ENCODE measurements at places on chromosomes 2 and 18. TPM values are rescaled to one million over a fixed set of nuclear protein-coding genes. Genes with fewer than 3 reads are reported as not detected.
A peak's percentile ranks its signal among the peaks of the same experiment; 100 is the strongest.

GRCh38 chr18:22233266-22233665, 63.9 kb downstream of the GATA6 start:
- DNase-seq = no peak

GRCh38 chr2:14761118-14761517, 128.6 kb downstream of the LRATD1 start:
- no peak for DNase-seq

GRCh38 chr2:232957657-232958090, 55.4 kb downstream of the NGEF start:
- no peak for DNase-seq

DNA sequence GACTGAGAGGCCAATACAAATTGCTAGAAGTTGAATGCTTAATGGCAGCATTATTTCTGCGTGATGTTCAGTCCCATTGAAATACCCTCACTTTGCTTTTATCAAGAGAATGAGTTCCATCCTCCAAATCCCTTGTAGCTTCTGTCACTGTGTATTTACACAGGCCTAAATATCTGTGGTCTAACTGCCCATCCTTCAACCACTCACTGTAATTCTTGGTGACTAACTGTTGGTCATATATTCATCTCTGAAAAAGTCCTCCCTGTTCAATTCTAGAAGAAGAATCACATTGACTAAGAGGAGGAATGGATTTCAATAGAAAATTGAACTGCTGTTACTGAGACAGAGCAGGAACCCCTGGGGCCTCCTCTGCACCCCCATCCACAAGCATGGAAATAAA, 74.2 kb upstream of the L3MBTL4 start:
- no peak for DNase-seq

SLC14A1 gene
- 2.2 TPM for total RNA-seq

- DNase-seq = no peak
These were observed 325.5 kb downstream of the LRP1B start for GRCh38 chr2:141805302-141805701.

GRCh38 chr2:118279005-118279404, 190.7 kb downstream of the INSIG2 start:
- no peak for DNase-seq

- DNase-seq = no peak
These were observed 120.0 kb upstream of the FHL2 start for GRCh38 chr2:105518897-105519296.

DNA sequence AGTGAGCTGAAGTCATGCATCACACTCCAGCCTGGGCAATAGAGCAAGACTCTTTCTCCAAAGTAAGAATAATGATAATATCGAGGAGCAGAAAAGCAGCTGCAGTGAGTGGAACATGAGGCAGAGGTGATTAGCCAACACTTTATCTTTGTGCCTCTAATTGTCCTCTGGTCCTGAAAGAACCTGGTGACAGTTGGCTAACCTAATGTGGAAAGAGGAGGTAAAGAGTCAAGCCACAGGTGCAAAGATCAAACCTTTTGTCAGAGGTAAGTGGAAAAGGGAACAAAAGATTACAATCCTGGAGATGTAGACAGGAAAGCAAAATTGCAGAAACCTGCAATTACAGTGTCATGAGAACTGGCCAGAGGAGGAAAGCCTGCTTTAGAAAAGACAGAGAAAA, 53.5 kb upstream of the LCLAT1 start:
- no peak for DNase-seq

WDR54 gene
- 9.4 TPM for total RNA-seq

- peak; percentile 69 for DNase-seq
These were observed 77.6 kb upstream of the RAB6C start for GRCh38 chr2:129901754-129902415.

KCNIP3 gene
- 17.9 TPM for total RNA-seq

DNA sequence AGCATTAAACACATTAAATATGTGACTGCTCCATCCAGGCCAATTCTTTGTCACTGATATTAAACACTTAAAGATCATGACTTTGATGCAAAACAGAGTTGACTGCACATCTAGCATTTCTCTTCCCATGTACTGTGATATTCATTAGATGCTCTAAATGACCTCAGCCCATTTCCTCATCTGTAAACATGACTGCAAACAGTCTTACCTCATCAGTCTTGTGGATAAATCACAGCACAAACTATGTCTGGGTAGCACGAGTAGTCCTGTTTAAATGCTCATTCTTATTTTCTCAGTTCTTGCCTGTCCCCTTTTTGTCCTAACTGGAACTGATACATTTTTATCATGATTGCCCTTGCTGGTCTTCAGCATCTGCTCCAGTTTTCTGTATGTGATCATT, 1974.8 kb upstream of the LRRTM1 start:
- DNase-seq = no peak

DNA sequence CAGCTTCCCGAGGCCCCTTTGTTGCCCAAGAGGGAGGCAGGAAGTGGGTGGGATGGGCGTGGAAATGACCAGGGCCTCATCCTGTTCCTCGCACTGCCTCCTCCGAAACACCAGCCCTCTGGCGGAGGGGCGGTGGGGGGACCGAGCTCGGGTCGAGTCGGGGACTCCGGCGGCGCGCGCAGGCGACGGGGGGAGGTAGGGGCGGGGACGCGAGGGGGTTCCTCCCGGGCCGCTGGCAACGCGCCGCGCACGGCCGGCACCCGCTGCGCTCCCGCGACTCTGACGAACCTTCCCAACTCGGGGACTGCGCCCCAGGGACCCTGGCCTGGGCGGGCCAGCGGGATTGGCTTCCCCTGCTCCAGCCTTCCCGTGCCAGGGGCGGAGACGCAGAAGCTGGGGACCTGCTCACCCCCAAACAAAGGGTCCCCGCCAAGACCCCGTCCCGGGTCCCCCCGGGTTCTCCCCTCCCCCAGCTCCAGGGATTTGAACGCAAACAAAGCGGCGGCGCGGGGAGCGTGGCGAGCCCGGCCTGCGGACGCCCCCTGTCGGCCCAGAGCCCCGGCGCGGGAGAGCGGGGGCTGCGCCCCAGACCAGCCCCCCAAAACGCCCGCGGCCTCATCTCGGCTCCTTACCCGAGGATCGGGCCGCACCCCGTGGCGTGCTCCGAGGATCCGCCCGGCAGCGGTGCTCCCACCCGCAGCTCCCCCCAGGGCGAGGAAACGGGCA, 1.2 kb downstream of the SEMA4C start:
- DNase-seq = peak; percentile 97

PARD3B gene
- 48.1 TPM for total RNA-seq

DNA sequence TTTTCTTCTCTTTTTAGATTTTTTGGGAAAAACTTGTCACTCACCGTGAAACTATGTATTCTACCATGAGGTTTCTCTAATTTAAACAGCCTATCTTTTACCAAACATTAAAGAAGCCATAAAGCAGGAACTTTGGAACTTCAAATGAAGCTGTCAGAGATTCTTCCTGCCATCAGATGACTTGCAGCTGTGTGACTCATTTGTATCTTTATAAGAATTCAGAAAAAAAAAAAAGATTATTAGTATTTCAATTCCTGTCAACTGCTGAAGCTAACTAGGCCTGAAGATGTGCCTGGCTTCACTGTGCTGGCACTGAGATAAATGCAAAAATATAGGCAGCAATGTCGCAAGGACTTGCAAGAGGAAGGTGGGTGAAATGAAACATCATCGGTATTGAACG, 1399.1 kb upstream of the PIK3C3 start:
- no peak for DNase-seq

GRCh38 chr2:229974266-229974665, 52.0 kb downstream of the FBXO36 start:
- DNase-seq = no peak

- DNase-seq = no peak
These were observed 361.8 kb downstream of the RND3 start for GRCh38 chr2:150125708-150126107.

IGFBP5 gene
- total RNA-seq = 1,458 TPM

GRCh38 chr2:48332286-48332685, 197.7 kb upstream of the STON1 start:
- no peak for DNase-seq

- DNase-seq = no peak
These were observed 22.2 kb downstream of the ACVR2A start for GRCh38 chr2:147867050-147867449.

DNA sequence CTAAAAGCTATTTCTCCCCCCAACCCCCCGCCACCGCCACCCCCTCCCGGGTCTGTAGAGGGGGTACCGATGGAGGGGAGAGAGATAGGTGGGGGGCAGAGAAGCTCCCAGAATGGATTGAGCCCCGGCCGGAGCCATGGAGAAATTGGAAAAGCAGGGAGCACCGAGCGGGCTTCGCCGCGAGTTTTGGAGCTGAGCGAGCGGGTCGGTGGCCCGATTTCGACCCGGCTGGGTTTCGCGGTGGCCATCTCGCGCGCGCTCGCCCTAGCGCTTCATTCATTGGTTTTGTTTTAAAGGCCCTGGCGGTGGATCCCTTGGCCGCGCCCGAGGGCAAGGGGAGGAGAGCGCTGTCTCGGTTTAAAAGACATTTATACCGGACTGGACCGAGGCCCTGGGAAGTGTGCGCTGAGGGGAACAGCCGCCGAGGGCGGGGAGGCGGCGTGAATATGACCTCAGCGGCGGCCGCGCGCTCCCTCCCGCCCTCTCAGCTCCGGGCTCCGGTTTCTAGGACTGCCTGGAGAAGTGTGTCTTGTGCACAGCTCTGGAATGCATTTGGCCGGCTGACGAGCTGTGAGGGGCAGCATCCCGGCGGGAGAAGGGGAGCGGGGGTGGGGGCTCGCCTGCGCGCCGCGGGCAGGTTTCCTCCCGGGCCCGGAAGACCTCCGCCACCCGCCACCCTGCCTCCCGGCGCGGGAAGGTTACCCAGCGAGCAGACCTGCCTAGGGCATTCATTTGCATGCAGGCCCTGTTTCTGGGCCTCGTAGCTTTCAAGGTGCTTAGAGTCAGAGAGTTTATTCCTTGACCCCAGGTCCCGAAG, 1.7 kb upstream of the SMAD7 start:
- DNase-seq = peak; percentile 96

PCARE gene
- not detected for total RNA-seq

DNA sequence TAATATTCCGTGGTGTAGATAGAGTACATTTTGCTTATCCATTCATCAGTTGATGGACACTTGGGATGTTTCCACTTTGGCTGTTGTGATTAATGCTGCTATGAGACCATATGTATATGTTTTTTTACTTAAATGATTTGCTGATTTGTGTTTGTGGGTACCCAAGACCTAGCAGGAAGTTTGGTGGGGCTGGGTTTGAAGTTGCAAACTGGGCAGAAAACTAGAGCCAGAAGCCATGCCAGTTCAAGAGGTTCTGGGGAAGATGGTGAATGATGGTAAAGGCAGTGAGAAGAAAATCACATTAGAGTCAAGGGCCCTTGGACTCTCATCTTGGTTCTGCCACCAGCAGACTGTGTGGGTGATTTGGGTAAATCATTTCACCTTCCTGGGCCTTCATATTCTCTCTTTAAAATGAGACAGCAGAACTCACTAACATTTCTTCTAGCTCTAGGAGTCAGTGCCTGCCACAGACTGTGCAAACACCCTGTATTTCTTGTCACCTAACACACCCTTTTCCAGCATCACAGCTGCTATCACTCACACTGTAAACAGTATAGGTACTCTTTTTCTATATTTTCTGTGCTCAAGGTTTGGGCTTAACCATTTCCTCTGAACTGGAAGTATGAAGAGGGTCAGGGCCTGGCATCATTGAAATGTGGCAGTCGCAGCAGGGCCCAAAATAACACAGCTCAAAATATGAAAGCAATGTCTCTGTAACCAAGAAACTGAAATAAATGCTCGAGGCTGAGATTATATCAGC, 8.4 kb upstream of the CTLA4 start:
- no peak for DNase-seq

C2orf81 gene
- total RNA-seq = 2.7 TPM

- DNase-seq = no peak
These were observed 2.1 kb downstream of the PPP3R1 start for GRCh38 chr2:68250196-68250595.

ASXL3 gene
- 5.0 TPM for total RNA-seq

PRKAG3 gene
- not detected for total RNA-seq

- DNase-seq = no peak
These were observed 1605.8 kb downstream of the SUCLG1 start for GRCh38 chr2:82853299-82853698.

DNA sequence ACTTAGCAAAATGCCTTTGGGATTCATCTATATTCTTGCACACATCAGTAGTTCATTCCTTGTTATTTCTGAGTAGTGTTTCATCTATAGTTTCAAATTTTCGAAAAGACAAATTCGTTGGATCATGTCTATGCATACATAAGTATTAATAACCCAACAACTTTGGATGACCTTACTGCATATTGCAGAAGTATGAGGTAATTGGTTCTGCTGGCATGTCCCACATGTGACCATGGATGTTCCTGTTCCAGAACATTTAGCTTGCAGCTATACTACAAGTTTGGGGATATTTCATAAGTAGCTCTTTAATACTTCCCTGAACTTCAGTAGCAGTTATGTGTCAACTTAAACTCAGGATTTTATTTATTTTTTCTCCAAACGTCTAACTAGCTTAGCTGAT, 44.9 kb downstream of the APLF start:
- no peak for DNase-seq

C2orf15 gene
- total RNA-seq = 0.33 TPM

DNA sequence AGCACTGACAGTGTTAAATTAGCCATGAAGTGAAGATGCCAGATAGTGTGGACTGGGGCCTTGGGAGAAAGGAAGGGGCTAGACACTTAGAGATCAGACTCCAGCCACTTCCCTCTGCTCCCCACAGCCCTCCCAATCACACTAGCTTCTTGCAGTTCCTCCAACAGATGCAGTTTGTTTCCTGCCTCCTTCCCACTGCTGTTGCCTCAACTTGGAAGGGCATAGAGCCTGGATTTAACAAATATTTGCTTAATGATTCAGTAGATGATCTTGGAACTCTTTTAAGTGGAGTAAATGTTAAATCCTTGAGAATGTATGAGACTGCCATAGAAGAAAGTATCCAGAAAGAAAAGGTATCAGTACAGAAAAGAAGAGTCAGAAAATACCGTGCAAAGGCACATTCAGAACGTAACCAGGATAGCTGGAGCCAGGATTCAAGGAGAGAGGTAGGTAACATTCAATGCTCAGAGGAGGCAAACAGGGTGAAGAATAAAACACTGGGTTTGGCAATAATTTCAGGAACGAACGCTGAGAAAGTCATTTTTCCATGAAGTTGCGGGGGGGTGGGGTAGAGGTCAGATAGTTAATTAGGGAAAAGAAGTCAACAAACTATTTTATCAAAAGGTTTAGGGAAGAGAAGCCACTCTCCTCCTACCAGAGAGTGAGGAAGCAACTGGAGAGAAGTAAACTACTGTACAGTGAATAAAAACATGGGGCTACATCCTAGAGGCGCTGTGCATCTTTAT, 1.3 kb upstream of the BZW1 start:
- no peak for DNase-seq

DNA sequence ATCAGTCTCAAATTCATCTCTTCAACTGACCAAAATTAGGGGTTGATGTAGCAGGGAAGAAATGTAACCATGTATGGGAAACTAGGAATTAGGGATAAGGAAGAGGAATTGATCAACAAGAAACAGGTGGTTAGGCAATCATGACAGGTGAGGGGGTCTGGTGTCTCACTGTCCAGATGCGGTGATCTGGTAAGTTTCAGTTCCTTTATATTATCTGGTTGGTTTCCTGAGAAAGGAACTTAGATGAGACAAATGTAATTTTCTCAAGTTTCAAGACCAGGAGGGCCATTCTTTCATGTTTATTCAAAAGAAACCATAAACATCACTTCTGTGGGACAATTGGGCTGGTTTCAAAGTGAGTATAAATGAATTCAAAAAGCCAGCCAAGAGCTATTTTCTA, 306.2 kb upstream of the KCNJ3 start:
- DNase-seq = no peak

CREG2 gene
- total RNA-seq = not detected
